ENCODE measurements at places on chromosomes 3 and 15.

GRCh38 chr15:55552926-55553325 lies 35.2 kb downstream of the PYGO1 start:
- no peak for DNase-seq

DNA sequence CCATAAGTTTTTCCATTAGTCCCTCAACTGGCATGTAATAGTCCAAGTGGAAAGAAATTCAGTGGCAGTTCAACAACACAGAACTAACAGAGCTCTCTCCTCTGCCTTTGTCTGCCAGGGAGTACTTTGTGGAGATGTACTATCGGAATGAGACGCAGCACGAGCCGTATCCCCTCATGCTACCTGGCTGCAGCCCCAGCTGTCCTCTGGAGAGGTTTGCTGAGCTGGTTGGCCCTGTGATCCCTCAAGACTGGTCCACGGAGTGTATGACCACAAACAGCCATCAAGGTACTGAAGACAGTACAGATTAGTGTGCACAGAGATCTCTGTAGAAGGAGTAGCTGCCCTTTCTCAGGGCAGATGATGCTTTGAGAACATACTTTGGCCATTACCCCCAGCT lies 39.4 kb downstream of the ACP3 start:
- no peak for DNase-seq

DNA sequence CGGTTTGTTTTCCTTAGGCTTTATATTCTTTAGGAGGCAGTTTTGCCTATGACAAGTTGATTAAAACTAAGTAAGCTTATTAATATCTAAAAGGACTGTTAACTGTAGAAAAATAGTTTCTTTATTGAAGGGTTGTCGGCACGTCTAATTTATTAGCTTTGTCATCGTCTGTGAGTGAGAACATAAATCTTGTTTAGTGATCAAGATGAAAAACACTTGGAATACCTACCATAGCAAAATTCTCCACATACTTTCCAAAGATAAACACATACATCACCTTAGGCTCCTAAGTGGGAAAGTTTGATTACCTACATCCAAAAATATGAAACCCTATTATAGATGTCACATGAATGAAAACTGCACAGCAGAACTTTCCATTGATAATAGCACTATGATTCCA lies 139.1 kb upstream of the BNIP2 start:
- DNase-seq = no peak

DNA sequence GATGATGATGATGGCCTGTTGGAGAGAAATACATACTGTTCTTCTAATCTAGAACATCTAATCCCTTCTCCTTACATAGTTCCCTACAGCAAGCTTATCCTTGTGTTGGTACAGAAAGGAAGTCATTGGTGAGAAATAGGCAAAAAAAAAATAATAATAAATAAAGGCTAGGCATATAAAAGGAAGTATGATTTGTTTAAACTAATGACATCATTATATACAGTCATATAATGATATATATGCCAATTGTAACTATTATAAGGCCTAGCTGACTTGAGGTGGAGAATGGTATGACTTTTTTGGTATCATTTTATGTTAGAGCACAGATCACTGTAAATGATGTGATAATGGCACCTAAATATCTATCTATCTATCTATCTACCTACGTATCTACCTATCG lies 142.4 kb downstream of the DUT start:
- DNase-seq = no peak

DNA sequence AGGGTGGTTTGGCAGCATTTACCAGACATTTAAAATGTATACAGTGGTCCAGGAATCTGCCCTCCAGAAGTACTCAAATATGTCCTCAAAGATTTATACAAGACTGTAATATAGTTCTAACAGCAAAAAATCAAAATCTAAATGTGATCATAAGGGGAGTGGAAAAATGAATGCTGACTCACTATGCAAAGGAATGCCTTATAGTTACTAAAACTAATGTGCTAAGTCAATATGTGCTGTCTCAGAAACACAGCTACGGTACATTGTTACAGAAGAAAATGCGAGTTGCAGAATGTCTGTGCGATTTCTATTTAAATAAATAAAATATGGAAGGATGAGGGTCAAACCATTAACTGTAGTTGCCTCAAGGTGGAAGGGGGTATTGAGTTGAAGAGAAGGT lies 230.1 kb upstream of the UBE2E1 start:
- no peak for DNase-seq

- no peak for DNase-seq
Measured at GRCh38 chr3:129911261-129911861, 17.9 kb upstream of the TMCC1 start.

DNA sequence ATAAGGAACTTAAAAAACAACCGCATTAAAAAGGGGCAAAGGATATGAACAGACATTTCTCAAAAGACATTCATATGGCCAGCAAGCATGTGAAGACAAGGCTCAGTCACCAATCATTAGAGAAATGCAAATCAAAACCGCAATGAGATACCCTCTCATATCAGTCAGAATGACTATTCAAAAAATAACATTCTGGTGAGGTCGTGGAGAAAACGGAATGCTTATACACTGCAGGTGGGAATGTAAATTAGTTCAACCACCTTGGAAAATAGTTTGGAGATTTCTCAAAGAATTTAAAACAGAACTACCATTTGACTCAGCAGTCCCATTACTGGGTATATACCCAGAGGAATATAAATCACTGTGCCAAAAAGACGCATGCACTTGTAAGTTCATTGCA lies 496.6 kb upstream of the SGO1 start:
- no peak for DNase-seq

DNA sequence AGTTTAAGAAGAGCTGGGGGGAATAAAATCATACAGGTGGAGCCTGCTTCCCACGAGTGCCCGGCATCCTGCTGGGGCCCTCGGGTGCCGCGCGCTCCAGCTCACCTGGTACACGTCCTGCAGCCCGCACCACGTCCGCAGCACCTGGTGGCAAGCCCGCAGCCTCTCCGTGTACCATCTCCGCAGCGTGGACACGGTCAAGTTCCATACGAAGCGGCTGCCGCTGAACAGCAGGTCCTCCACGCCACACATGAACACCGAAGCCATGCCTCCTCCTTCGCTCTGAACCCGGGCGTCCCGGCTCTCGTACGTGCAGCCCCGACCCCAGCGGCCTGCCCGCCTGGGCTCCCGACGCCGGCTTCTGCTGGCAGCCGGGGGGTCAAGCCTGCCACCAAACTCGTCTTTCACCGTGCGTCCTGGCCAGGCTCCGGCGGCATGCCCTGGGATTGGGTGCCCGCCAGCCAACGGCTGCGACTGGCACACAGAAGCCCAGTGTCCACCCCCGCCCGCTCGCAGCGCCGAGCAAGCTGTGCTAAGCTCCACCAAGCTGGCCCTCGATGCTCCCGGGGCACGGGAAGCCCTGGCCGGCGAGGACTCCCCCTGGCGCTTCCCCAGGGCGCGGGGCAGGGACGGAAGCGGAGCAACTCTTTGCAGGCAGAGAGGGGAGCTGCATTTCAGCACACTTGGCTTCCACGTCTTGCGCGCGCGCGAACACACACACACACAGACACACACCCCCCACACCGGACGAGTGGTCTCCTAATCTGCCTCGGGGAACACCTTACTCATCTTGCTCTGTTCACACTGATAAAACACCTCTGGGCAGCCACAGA lies at the start of gene FRMD4B:
Gene FRMD4B, minus strand, starts transcription at position 366 of the 833 bp plus-strand sequence. Its CDS starts 99 bp downstream, at position 267.
- no peak for DNase-seq

DNA sequence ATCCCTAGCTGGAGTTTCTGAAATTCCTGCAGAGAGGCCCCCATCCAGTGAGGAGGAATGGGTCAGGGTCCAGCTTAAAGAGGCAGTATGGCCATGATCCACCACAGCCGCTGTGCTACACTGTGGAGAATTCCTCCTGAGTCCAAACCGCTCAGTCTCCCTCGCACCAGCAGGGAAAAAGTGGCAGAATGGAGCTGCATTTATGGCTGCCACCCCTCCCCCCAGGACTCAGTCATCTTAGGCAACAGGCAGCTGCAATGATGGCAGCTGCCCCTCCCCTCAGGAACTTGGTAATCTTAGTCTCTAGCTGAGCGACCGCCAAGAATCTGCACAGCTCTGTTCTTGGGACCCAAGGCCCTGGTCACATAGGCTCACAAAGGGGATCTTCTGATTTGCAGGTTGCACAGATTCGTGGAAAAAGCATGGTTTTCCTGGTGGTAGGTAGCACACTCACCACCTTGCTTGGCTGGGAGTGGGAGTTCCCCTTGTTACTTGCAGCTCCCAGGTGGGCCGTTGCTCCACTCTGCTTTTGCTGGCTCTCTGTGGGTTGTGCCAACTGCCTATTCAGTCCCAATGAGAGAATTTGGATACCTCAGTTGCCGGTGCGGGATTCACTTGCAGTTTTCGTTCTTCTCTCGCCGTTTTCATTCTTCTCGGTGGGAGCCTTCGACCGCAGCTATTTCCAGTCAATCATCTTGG lies 204.1 kb downstream of the STXBP5L start:
- DNase-seq = no peak

DNA sequence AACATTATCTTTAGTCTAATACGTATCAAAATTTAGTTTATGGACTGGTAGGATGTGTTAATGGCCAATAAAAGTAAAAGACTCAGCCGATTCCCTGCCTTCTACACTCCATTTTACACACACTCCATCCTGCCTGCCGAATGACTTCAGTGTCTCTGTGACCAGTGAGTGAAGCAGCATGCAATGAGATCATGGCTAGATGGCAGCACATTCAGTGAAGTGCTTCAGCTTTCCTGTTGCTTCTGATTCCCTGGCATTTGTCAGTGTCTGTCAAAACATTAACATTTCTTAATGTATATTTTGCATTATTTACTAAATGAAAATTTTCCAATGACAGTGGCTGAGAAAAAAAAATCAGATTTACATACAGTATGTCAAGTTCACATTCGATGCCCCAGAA lies 412.0 kb downstream of the FHIT start:
- no peak for DNase-seq

DNA sequence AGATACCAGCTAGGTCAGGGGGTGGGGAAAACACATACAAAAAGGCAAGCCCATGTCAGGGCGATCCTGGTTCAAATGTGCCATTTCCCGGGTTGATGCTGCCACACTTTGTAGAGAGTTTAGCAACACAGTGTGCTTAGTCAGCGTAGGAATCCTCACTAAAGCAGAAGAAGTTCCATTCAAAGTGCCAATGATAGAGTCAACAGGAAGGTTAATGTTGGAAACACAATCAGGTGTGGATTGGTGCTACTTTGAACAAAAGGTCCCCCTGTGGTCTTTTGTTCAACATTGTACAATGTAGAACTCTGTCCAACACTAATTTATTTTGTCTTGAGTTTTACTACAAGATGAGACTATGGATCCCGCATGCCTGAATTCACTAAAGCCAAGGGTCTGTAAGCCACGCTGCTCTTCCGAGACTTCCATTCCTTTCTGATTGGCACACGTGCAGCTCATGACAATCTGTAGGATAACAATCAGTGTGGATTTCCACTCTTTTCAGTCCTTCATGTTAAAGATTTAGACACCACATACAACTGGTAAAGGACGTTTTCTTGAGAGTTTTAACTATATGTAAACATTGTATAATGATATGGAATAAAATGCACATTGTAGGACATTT lies 28.9 kb downstream of the TPM1 start:
- DNase-seq = no peak

GRCh38 chr3:12041446-12042041 lies 37.4 kb downstream of the SYN2 start:
- DNase-seq = no peak

GRCh38 chr15:76863123-76863522 lies 42.0 kb downstream of the SCAPER start:
- DNase-seq = no peak

- DNase-seq = no peak
Measured at GRCh38 chr15:39156646-39157250, 424.1 kb upstream of the THBS1 start.

DNA sequence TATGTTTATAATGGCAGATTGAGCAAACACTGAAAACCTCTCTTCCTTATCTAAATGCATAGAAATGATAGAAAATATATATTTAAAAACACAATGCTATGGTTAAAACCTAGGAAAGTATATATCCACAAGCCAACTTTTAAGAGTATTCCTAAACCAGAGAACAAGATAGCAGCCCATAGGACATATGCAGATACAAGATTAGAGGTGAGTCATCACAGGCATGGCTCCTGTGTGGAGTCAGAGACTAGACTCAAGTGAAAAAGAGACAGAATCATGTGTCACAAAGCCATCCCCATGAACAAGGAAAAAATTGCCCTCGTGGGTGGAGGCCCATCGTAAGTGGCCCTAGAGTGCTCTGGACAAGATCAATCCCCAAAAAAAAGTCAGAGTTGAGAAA lies 199.4 kb upstream of the PPP2R3A start:
- DNase-seq = no peak

GRCh38 chr15:71545223-71545760 lies 265.1 kb upstream of the NR2E3 start:
- DNase-seq = no peak

DNA sequence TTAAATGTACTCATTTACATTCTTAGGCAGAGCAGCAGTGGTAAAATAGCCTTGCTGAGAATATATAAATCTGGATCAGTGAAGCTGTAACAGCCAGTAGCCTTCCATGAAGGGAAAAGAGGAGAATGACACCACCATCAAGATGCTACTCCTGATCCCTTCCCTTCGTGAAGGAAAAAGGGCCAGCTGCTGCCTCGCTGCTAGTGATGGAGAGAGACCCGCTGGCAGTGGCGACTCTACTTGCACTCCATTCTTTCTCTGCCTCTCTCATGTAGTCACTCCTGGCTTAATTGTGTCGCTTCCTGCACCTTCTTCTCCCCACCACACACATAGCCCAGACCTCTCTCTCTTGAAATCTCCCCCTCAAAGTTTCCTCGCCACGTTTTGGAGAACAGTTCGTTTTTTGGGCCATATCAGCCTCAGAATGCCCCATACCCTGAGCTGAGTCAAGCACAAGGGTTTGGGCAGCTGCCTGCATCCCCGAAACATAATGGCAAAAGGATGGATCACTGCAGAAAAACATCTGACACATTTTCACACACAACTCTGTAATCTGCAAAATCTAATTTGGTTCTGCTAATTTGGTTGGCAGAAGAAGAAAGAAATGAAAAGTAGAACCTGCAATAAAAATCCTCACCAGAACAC lies 460.3 kb upstream of the IL12A start:
- DNase-seq = no peak

- DNase-seq = no peak
Measured at GRCh38 chr3:23600167-23600871, 205.4 kb upstream of the UBE2E1 start.

- DNase-seq = no peak
Measured at GRCh38 chr3:23869977-23870662, 46.7 kb downstream of the NKIRAS1 start.

- no peak for DNase-seq
Measured at GRCh38 chr3:96039632-96040031, 774.8 kb upstream of the EPHA6 start.

- DNase-seq = no peak
Measured at GRCh38 chr3:133855772-133856171, 39.9 kb downstream of the RAB6B start.

GRCh38 chr3:139979991-139980390 lies 45.0 kb downstream of the CLSTN2 start:
- DNase-seq = no peak
